ENCODE measurements at places on chromosomes 6 and 20.

- no peak for DNase-seq
These were observed 32.8 kb upstream of the HBS1L start for GRCh38 chr6:135087403-135087802.

- DNase-seq: no peak
These were observed 19.9 kb upstream of the HFE start for GRCh38 chr6:26067367-26067766.

DNA sequence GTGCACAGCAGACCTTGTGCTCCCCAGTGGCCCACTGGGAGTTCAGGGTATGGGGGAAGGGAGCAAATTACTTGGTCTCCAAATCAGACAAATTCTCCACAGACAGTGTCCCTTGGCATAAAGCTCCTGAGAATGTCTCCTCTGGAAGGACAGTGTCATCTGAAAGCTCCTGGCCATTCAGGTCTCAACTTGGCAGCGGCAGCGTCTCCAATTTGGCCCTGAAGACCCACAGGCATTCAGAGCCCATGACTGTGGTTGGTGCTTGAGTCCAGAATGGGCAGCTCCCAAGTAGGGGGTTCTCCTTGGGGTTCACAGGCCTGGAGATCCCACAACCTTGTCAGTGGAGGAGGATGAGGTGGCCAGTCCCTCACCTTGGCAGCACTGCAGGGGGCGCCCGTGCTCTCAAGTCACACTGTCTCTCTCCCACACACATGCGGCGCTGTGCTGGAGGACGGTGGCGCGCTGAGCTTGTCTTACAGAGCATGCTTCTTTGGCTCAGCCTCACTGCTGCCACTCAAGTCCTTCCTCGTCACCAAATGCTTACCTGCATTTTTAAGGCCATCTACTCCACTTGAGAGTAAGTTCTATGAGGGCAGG is 20.7 kb downstream of the DYNLRB1 start:
- DNase-seq: no peak

DNA sequence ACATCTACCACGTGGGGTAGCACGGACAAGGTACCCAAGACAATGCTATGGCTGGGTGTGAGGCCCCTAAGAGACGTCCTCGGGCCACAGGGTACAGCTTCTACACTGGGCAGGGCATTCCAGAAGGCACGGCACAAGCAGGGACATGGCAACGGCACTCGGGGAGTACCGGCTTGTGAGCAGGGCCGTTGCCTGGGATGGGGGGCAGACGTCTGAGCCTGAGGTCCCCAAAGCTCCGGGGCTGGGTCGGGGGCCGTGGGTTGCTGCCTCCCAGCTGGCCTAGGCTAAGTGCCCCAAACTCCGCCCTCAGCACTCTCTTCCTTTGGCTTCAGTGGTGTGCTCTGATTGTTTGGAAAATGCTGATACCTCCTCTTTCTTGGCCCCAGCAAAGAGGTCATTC is 110.6 kb downstream of the SULF2 start:
- DNase-seq: no peak

- no peak for DNase-seq
These were observed 109.3 kb downstream of the MAFB start for GRCh38 chr20:40579701-40580100.

- no peak for DNase-seq
These were observed 376.4 kb downstream of the HACE1 start for GRCh38 chr6:104483225-104483834.

- no peak for DNase-seq
These were observed 63.8 kb upstream of the BMP2 start for GRCh38 chr20:6703656-6704055.

DNA sequence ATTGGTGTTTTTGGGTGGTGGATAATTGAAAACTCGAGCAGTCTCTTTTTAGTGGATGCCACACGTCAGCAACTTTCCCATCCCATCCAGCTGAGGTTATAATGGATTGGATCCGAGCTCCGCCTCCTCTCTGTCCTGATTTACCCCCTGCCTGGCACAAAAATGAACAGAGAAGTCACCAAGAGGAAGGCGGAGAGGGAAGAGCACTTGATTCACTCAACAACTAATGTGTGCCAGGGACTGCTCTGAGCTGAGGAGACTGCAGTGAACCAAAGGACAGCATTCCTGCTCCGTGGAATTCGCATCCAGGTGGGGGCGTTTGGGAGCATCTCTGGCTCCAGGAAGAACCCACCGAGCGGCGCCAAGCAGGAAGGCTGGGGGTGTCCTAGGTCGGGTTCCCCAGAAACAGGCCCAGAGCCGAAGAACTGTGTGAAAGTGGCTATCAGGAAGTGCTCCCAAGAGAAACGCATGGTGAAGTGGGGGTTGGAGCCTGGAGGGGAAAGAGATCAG is 95.8 kb upstream of the NAA20 start:
- no peak for DNase-seq
